ENCODE measurements at places on chromosomes 3 and 15.

DNA sequence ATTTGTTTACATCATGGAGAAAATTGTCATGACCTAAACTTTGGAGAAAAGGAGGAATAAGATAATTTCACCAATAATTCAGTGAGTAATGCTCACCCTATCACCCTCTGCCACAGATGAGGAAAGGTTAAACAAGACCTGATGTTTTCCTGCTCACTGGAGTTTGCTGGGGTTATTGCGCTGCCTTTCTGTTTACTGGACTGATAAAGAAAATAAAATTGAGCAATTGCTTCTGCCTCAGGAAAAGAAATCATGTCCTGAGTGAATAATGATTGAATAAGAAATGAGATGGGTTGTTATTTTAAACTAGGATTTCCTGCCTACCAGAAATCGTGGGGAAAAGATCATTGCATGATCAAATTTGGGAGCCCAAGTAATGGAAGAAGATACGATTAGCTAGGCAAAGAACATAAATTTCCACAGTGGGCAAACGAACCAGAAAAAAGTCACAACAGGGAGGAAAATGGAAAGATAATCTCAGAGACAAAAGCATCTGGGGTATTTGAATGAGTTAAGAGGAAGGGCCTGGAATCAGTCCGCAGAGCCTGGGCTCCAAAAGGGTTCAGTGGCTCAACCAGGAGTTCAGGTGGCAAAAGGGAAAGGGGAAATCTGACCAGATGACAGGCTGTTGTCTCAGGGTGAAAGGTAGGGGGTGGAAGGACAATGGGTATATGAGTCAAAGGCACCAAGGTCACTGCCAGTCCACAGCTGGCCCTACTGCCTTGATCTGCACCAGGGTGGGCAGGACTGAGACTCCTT lies 146.8 kb downstream of the FAM43A start:
- no peak for DNase-seq

DNA sequence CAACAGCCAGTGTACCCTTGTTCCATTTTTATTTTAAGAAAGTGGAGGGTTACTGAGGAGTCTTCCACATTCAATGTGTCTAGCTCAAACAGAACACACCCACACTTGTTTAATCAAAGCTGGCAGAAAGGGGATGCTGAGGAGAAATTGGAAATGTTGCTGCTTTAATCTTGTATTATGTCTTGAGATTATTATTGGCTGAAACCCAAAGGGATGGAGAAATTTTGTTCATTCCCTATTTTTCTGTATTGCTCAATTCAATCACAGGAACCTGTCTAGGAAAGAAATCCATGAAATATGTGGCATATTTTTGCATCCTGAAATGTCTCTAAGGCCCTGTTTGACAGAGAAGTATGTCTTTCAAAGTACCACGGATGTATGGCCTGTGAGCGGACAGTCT lies 238.0 kb downstream of the MYRIP start:
- no peak for DNase-seq

GRCh38 chr3:1632128-1632527 lies 466.5 kb upstream of the CNTN4 start:
- DNase-seq, result no peak

- DNase-seq, result no peak
Measured at GRCh38 chr3:71074423-71074822, 509.1 kb downstream of the FOXP1 start.

DNA sequence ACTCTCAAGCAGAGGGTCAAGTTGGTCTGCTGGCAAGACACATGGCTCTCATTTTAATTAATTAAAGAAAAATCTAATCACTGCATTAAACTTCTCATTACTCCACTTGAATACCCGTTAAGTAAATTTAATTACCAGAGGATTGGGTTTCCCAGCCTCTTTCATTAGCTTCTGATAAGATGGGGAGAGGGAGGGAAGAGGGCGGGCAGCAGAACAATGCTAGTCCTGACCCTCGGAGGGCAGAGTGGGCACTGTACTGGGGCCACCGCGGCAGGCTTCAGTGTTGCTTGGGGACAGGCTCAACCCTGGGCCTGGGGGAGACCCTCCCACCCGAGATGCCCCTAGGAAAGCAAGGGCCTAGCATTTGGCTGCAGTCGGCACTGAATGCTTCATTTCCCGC lies 55.6 kb upstream of the LINGO1 start:
- no peak for DNase-seq

DNA sequence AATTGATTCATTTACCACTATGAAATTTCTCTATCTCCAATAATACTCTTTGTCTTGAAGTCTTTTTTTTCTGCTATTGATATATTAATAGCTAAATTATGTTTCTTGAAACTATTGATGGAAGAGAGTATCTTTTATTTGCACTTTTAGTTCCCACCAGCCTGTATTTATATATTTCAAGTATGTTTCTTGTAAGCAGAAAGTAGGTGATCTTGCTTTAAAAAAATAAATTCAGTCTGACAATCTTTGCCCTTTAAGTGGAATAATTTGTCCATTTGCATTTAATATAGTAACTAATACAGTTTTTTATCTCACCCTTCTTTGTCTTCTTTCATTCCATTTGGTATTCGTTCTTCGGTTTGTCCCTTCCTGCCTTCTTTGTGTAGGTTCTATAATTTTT lies 790.5 kb downstream of the MCTP2 start:
- no peak for DNase-seq

- DNase-seq, result no peak
Measured at GRCh38 chr15:46344915-46345314, 710.1 kb downstream of the SQOR start.

DNA sequence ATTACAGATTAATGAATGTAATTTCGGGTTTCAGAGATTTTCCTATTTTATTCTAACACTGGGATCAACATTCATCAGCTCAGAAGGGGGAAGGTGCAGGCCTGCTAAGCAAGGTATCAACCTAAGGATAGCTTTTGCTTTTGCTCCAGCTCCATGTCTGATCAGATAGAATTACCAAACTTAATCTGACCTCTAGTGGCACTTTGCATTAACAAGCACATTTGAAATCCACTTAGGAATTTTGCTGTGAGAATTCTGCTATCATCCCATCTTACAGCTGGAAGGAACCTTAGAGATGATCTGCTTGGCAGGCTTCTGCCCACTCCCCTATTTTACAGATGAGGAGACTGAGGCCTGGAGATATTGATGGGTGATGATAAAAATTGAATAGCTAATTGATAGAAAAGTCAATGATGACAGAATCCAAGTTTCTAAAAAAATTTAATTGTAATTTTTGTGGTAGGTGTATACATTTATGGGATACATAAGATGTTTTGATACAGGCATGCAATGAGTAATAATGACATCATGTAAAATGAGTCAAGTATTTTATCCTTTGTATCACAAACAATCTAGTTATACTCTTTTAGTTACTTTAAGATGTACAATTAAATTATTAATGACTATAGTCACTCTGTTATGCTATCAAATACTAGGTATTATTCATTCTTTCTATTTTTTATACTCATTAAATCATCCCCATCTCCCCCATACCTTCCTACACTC lies 209.2 kb upstream of the ZPLD1 start:
- peak; percentile 73 for DNase-seq

DNA sequence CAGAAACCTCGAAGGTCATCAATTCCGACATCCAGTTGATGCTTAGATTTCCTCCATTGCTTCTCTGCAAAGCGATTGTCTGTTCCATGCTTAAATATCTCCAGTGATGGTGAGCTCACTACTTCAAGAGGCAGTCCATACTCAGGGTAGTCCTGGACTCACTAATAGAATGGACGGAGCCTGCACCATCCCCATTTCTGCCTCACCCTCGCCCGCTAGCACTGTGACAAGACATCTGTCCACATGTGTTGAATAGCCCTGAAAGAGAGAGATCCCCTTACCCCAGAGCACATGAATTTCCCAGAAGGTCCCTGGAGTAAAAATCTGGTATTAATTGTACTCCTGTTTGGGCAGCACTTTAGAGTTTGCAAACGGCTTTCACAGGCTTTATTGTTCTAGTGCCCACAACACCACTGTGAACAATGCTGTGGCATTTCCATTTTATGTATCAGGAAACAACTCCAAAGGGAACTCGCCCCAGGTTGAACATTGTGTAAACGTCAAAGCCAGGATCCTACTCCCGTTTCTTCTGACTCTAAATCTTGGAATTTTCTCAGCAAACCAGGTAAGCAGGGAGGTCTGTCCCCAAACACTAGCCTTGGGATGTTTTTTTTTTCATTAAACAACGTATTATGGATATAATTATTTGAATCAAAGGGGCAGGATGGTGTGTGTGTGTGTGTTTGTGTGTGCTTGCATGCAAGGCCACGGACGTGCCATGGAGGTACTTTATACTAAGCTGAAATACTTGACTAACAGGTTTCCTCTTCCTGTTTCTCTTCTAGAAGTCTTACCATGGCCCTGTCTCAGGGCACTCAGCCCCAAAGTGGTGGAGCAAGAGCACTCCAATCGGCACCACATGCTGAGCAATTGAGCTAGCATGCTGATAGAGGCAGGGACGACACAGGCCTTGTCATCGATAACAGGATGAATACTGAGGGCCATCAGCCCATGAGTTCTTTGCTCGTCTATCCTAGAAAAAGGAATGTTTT lies 198.3 kb downstream of the OPA1 start:
- DNase-seq, result no peak

- no peak for DNase-seq
Measured at GRCh38 chr3:18027161-18027939, 284.9 kb upstream of the TBC1D5 start.

- no peak for DNase-seq
Measured at GRCh38 chr3:184077881-184078280, 19.0 kb upstream of the HTR3E start.

DNA sequence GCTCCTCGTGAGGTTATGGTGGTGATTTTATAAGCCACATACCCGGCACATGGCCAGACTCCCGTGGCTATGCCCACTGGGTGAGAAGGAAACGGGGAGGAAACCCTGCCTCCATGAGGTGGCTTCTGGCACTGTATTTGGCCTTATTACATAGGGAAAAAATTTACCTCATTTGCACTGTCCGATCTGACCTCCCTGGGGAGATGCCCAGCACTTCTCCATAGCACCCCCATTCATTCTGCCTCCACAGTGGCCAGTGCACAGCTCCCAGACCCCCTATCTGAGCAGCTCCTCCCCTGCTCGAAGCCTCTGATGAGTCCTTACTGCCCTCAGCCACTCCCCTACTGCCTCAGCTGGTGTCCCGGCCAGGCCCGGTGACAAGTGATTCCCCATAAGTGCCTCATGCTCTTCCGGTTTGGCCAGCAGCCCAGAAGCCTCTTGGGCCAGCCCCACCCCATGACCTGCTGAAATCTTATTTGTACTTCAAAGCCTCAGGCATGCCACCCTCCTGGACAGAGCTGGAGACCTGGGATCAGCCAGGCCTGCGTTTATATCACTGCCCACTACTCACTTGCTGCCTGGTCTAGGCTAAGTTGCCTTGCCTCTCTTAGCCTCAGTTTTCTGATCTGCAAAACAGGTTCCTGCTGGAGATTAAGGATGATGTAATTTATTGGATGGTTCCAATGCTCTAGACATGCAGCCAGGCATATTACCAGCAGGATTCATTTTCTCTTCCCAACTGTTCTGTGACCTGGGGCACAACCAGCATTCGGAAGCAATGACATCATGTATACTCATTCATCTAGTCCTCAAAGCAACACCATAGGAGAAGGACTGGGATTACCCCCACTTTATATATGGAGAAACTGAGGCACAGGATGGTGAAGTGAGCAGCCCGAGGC lies 30.6 kb upstream of the SLC6A6 start:
- DNase-seq, result no peak

DNA sequence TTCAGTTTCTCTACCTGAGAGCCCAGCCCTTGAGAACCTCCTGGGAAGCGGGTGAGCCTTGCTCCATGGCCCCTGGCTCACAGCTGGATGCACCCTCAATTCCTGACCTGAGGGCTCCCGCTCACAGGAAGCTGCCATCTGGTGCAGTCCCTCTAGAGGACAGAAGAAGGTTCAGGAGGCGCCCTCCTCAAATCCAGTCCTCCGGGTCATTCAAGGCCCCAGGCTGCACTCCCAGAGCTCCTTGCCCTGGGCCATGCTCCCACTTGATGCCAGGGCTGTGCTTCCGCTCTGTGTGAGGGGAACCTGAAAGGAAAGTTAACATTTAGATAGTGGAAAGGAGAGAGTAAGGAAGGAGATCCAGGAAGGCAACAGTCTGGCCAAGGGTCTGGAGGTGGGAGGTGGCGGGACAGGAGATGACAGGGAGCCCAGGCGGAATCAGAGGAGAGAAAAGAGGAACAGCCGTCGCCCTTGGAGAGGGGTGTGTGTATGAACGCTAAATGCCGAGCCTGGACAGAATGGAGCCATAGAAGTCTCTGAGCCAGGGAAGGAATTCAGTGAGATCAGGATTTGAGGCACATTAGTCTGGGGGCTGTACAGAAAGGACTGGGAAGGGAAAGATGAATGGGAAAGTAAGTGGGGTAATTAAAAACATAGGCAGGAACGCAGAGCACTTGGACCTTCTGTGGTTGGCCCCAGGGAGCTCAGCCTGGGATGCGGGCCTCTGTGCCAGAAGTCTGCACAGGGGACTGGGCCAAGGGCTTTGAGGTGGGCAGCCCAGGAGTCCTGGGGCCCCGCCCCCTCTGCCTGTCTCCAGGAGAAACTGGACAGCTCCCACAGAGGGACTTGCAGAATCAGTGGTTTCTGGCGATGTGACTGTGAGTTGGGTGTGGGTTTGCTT lies 26.1 kb downstream of the TBC1D21 start:
- no peak for DNase-seq

GRCh38 chr3:13530241-13531009 lies 18.5 kb upstream of the FBLN2 start:
- no peak for DNase-seq

DNA sequence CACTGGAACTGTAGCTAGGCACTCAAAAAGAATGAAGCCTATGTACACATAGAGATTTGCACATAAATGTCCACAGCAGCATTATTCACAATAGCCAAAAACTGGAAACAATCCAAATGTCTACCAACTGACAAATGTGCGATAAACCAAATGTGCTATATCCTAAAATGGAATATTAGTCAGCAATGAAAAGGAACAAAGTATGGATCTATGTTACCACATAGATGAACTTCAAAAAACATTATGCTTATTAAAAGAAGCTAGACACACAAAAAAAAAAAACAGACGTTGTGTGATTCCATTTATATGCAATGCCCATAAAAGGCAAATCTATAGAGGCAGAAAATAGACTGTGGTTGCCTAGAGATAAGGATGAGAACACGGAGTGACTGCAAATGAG lies 39.7 kb downstream of the SRGAP3 start:
- no peak for DNase-seq

DNA sequence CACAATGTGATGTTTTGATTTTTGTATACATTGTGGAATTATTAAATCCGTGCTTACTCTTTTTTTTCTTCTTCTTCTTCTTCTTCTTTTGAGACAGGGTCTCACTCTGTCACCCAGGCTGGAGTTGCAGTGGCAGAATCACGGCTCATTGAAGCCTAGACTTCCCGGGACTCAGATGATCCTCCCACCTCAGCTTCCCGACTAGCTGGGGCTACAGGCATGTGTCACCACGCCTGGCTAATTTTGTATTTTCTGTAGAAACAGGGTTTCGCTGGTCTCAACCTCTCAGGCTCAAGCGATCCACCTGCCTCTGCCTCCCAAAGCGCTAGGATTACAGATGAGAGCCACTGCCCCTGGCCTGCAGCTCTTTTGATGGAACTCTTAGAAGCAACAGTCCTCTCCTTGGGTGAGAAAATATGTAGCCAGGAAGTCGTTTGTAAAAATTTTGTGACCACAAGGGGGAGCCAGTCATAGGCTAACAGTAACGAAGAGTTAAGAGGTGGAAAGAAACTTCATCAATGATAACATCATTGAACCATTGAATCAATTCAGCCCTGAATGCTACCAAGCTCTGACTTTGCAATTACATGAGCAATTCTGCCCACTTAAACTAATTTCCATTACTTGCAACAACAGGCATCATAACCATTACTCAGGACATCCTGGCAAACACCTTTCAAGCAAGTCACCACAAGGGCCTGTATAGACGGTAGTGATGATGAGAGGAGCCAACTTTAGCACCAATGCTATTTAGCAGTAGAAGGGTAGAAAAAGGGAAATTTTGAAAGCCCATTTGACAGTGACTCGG lies 16.7 kb upstream of the CMTM7 start:
- peak; percentile 76 for DNase-seq
